ENCODE measurements at places on chromosomes 2 and 18. TPM values are rescaled to one million over a fixed set of nuclear protein-coding genes. Genes with fewer than 3 reads are reported as not detected.

- no peak for DNase-seq
Observed at GRCh38 chr2:210557721-210558120, 1.3 kb downstream of the CPS1 start.

- no peak for DNase-seq
Observed at GRCh38 chr2:224586127-224586695, 1.0 kb upstream of the CUL3 start.

DNA sequence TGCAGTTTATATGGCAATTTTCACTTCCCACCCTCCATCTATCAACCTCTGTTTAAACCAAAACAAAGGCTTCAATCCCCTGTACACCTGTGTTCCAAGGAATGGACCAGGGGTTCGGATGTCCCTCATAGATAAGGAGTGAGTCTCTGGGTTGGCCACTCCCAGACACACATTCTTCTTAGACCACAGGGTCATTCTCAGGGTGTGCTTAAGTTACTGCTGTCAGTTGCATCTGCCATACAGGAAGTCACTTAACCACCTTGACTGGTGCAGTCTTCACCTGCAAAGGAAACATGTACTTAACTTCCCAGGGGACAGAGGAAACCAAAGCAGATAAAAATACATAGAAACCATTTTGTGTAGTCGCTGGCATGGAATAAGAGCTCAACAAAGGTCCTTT is 151.0 kb upstream of the NDUFV2 start:
- DNase-seq = no peak

DNA sequence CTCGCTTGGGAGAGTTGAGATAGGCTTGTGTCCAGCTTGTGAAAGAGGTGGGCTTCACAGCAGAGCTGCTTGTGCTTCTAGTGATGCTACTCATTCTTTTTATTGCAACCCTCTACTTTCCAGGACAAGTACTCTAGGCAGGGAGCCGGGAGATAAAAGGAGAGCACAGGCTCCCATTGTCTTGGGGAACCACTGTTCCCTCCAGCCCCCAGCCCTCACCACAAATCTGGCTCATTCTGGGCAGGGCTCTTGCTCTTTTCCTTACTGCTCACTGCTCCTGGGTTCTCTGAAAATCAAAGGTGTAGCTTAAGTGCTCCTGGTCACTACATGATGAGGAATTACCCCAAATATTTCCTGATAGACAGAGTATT is 81.4 kb downstream of the CABYR start:
- no peak for DNase-seq

The DTNA gene
- 96.9 TPM for total RNA-seq

DNA sequence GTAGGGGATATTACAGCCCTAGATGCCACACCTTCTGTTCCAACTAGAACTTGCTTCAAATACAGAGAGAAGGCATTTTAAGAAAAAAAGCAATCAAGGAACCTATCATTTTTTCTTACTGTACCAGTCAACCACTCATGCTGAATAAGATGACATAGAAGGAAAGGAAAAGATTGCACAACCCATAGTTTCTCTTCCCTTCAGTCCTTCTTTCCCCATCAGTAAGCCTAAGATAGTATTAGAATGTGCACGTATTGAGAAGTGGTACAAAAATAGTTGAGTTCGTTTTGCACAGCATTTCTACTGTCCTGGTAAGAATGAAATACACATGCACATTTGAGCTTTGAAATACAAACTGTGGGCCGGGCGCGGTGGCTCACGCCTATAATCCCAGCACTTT is 27.0 kb upstream of the HK2 start:
- DNase-seq = no peak

Data from psoas muscle (tissue), 8 donors.